ENCODE measurements at places on chromosomes 5 and 9.

DNA sequence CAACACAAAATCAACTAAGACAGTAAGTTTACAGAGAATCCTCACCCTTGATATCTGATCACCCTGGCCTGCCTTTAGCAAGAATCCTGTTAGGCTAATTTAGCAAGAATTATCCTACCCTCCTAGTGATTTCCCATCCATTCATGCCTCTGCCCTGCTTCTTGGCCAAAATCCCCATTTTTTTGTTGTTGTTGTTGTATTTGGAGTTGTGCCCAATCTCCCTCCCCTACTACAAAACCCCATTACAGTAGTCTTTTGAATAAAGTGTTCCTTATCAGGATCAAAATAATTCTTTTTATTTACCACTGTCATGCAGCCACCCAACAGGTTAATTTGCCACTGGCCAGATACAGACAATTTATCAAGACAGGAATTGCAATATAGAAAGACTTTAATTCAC, 58.5 kb upstream of the CLINT1 start:
- no peak for DNase-seq

GRCh38 chr9:98262056-98262455, 6.6 kb upstream of the TBC1D2 start:
- no peak for DNase-seq

- no peak for DNase-seq
Observed at GRCh38 chr5:65355301-65355700, 126.4 kb downstream of the ADAMTS6 start.

- no peak for DNase-seq
Observed at GRCh38 chr5:146419696-146420095, 27.4 kb upstream of the TCERG1 start.

- no peak for DNase-seq
Observed at GRCh38 chr5:94928891-94929290, 310.4 kb downstream of the SLF1 start.

DNA sequence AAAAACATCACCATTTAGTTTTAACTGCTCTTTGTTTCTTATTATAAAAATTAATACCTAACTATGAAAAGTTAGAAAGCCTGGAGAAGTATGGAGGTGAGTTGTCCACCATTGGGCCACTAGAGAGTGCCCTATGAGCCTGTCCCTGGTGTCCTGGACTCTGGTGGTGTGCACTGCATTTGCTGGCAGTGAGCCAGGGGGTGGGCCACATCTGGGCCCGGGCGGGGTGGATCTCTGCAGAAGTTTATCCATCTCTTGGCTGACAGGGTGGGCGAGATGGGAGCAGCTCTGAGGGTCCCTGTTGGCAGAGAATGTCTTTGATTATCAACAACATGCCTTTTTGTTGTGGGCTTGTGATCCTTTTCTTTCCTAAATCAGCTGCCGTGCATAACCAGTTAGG, 8.2 kb downstream of the TENT4A start:
- DNase-seq: no peak

DNA sequence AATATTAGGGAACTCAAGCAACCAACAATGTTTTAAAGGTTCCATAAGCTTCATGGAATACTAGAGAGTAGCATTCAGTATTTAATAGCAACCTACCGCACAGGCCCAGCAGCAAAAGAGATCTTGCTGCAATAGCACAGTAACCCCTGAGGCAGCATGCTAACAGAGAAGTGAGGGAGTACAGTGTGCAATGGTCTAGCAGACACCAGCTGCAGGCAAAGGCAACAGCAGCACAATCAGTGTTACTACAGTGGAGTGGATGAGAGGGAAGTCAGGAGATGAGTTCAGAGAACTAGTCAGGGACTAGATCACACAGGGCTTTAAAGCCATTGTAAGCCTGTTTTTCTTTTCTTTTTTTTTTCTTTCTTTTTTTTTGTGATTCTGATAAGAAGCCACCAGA, 2.8 kb downstream of the TICAM2 start:
- no peak for DNase-seq

GRCh38 chr5:567664-568060, 43.4 kb upstream of the SLC9A3 start:
- DNase-seq: no peak

DNA sequence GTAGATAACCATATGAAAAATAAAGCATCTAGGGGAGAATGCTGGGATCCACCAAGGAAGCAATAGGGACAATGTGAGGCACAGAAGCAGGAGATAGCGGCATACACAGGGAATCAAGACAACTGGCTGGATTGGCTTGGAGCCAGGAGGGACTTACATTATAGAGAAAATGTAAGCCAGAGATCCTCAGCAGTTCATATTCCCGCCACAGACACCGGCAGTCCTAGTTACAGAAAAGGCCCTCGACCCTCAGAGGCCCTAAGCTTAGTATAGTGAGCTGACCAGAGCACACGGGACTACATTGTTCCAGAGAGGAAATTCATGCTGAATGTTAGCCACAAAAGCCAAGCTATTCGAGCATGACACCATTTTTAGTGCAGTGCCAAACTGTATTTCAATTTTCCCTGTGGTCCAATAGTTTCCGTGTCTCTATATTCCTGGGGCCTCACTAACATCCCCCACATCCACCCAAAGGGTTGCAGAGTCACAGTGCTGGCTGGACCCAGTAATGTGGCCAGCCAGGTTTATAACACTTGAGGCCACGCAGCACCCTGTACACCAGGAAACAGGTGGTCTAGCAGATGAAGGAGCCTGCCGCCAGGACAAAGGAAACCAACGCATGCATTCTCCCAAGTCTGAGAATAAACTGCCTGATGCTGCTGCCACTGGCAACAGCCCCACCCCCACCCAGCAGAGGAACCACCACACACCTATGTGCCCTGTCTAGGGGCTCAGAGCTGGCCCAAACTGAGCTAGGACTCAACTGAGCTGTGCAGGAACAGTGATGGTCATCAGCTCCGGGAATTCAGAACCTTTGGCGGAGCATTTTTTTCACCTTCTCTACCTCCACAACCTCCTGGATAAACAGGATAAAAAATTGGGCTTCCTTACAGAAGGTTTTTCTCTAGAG, 693.2 kb upstream of the CHD1 start:
- DNase-seq: no peak

DNA sequence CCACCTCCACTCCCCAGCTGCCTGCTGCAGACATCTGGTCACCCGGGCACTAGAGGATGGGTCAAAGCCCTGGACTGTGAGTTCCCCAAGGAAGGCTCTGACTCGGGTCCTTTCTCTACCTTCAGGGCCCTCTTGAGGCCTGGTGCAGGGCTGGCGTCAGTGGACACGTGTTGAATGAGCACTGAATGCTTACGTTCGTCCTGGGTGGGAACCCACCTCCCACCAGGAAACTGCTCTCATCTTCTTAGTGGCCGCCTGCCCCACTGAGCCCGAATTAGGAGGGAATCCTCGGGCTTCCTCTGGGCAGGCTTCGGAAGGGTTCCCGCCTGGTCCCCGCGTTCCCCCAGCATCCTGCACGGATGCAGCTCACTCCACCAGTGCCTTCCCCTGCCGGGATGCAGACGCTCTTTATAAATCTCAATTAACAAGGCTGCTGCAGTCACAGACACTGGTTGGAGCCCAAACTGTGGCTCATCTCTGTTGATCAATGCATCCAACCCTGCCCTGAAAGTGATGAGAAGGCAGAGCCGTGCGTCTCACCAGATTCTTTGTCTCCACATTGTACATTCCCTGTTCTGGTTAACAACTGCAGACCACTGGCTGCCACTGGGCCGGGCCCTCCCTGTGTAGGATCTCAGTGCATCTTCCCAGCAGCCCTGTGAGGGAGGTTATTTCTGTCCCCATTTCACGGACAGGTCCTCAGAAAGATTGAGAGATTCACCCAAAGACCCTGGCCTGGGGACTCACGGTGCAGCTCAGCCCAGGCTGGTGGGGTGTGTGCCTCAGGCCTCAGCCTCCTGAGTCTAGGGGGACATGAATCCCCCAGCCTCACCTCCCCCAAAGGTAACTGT, 168.8 kb downstream of the GAPVD1 start:
- no peak for DNase-seq

GRCh38 chr9:15308511-15308910, 1.5 kb upstream of the TTC39B start:
- DNase-seq: no peak

GRCh38 chr5:53027913-53028312, 38.8 kb downstream of the ITGA2 start:
- DNase-seq: no peak

GRCh38 chr5:98986587-98986986, 57.8 kb upstream of the CHD1 start:
- no peak for DNase-seq

- no peak for DNase-seq
Observed at GRCh38 chr5:31106691-31107090, 86.8 kb upstream of the CDH6 start.

- DNase-seq: peak; percentile 7
Observed at GRCh38 chr5:87780831-87781760, 368.4 kb upstream of the CCNH start.

- no peak for DNase-seq
Observed at GRCh38 chr5:100846772-100847171, 56.3 kb downstream of the ST8SIA4 start.

- no peak for DNase-seq
Observed at GRCh38 chr5:142878638-142879037, 108.5 kb downstream of the ARHGAP26 start.

- DNase-seq: peak; percentile 65
Observed at GRCh38 chr5:141692919-141693725, 11.1 kb upstream of the ARAP3 start.

DNA sequence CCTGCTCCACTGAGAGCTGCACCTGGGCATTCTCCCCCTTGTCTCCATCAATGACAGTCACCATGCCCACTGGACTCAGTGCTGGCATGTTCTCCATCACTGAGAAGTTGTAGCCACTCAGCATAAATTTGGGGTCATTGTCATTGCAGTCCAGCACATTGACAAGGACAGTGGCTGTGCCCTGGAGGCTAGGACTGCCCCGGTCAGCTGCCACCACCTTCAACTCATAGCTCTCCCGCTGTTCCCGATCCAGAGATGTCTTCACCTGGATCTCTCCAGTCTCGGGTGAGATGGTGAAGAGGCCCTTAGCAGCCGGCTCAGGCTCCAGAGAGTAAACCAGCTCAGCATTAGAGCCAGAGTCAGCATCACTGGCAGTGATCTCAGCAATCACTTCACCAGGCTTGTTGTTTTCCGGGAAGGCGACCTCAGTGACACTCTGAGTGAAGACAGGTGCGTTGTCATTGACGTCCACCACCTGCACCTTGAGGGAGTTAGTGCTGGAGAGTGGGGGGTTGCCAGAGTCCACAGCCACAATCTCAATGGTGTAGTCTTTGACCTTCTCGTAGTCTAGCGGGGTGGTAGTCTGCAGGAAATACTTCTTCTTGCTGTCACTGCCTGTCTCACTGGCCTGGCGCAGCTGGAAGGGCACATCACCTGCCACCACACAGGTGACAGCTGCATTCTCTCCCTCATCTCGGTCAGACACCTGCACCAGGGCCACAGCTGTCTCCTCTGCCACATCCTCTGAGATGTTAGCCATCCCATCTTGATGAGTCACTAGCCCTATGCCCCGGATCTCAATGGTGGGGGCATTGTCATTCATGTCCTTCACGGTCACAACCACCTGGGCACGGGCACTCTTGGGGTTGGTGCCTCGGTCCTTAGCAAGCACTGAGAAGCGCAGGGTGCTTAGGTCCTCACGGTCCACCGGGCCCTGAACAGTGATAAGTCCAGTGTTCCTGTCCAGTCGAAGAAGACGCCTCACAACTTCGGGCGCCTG, 13.5 kb downstream of the PCDH1 start:
- DNase-seq: no peak

- no peak for DNase-seq
Observed at GRCh38 chr9:77877976-77878375, 153.6 kb downstream of the GNAQ start.

- DNase-seq: no peak
Observed at GRCh38 chr5:2044041-2044440, 161.3 kb upstream of the IRX4 start.

DNA sequence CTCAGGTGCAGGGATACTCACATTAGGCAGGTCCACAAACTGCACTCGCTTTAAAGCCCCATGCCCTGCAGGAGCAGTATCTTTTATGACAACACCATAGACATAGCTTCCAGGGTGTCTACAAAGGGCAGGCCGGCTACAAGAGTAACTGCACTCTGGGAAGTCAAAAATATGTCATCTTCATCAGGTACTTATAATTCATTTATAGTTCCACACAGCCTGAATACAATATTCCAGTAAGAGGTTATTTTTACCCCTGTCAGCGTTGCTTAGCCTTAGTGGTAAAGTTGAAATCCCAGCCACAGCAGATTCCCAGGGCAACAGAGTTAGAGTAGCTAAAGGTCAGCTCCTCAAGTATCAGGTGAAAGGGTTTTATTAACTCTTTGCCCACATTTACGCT, 82.3 kb upstream of the ITGA2 start:
- DNase-seq: no peak

- DNase-seq: no peak
Observed at GRCh38 chr9:8085986-8086385, 286.4 kb upstream of the DMAC1 start.

GRCh38 chr5:96648023-96648422, 14.2 kb upstream of the CAST start:
- no peak for DNase-seq

DNA sequence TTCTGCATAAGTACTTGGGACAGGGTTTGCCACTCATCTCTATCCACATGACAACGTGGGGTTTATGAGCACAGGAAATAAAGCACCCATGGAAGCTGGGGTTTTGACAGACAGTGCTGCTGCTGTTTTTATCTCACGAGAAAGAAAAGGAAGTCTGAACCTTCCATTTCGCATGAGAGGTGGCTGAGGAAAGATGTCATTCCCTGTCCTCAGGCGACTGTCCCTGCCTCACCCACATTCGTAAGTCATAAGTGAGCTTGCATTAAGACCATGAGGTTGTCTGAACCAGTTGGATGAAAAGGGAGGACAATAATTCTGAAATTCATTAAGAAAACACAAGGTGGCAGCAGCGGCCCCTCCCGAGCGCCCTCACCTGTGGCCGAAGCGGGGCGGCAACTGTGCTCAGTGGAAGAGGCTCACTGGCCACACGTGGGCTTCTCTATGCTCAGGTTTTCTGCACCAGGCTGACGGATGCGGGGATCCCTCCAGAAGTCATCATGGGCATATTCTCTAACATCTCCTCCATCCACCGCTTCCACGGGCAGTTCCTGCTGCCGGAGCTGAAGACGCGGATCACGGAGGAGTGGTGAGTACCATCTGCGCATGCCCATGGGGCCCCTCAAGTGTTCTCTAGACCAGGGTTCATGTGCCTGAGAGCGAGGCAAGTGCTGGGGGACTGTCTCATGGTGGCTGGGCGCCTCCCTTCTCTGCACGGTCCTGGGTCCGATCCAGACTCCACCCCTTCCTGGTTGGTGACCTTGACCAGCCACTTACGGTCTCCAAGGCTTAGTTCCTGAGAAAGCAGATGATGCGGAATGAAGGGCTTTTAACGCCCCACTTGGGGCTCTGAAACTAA, 54.7 kb upstream of the SUSD3 start:
- DNase-seq: peak; percentile 46

- DNase-seq: peak; percentile 55
Observed at GRCh38 chr9:114691046-114691955, 9.3 kb upstream of the TEX48 start.

DNA sequence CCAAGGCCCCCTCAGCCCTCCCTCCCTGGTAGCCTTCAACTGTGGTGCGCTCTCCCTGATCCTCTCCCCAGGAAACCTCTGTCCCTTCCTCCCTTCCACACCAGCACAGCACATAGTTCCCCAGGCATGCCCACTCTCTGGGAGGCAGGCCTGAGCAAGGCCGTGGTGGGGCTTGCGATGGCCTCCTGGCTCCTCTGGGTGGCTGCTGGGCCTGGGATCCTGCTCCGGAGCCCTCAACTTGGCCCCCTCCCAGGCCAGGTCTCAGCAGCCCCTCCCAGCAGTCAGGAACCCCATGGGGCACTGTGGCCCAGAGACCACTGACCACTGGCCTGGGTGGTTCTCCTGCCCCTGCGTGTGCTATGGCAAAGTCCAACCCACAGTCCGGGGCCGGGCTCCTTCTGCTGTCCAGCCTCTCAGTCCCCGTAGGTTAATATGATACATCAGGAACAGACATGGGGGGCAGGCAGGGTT, 125.8 kb downstream of the ZNF354C start:
- no peak for DNase-seq

All from H54 (cell line).